ENCODE measurements at places on chromosomes 3 and 15.
A peak's percentile ranks its signal among the peaks of the same experiment; 100 is the strongest.

DNA sequence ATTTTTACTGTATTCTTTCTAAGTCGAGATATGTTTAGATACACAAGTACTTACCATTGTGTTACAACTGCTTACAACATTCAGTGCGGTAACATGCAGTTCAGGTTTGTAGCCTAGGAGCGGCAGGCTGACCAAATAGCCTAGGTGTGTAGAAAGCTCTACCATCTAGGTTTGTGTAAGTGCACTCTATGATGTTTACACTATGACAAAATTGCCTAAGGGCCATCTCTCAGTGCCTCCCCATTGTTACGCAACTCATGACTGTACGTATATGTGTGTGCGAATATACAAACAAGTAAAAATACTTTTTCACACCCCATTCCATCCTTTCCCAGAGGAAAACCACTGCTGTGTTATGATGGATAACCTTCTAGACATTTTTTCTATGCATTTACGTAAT, 44.3 kb downstream of the PXYLP1 start:
- DNase-seq: no peak

- DNase-seq: no peak
Observed at GRCh38 chr15:77527831-77528231, 104.9 kb downstream of the LINGO1 start.

- peak; percentile 73 for DNase-seq
Observed at GRCh38 chr3:53846134-53846850, at the start of the genes CHDH and IL17RB. Gene CHDH, minus strand, starts transcription at chr3:53846419. Its CDS starts 22,411 bp downstream, at chr3:53824008. Gene IL17RB, plus strand, starts transcription at chr3:53846568. Its CDS starts 21 bp downstream, at chr3:53846589.

DNA sequence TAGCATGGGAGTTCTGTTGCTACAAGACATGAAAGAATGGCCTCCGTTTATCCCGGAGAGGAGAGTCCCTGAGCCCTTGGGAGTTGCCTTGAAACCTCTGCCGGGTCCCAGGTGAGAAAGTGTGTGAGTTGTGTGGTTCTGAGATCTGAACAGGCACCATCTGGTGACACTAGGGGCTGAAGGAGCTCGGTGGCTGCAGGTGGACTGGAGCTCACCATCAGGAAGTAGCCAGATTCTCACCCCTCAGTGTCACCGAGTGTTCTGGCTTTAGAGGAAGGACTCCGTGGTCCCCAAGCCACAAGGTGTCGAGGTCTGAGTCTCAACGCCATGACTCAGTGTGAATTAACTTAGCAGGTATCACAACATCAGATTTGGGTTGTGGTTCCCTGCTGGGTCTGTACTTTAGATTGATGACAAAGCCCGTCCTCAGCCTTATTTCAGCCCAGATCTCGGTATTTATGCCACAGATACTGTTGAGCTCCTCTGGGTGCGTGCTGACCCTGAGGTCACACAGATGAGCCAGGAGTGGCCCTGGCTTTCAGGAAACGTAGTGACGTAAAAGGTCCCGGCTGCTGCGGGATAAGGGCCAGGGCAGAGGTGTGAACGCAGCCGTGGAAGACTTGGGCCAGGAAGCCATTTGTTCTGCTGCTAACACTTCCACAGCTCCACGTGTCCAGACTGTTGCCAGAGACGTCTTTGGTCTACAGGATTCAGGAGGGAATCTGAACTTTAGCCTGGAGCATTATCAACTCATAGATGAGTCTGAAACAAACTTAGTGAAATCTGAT, 54.4 kb downstream of the PGPEP1L start:
- DNase-seq: peak; percentile 66

DNA sequence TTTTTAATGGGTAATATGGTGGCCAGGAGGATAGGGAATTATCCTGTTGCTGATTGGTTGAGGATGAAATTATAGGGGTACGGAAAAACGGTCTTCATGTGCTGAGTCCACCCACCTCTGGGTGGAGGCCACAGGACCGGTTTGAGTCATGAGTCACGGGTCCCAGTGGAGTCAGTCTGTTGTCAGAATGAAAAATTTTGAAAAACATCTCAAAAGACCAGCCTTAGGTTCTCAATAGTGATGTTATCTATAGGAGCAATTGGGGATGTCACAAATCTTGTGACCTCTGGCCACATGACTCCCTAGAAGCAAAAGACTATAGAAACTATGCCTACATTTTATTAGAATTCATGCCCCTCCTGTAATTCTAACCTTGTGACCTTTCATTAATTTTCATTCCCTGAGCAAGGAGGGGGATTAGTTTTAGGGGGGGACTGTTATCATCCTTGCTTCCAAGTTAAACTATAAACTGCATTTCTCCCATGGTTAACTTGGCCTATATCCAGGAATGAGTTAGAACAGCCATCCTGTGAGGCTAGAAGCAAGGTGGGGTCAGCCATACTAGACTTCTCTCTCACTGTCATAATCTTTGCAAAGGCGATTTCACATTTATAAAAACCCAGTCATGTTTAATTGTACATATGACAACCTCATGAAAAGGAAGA, 101.2 kb downstream of the TCF12 start:
- no peak for DNase-seq

DNA sequence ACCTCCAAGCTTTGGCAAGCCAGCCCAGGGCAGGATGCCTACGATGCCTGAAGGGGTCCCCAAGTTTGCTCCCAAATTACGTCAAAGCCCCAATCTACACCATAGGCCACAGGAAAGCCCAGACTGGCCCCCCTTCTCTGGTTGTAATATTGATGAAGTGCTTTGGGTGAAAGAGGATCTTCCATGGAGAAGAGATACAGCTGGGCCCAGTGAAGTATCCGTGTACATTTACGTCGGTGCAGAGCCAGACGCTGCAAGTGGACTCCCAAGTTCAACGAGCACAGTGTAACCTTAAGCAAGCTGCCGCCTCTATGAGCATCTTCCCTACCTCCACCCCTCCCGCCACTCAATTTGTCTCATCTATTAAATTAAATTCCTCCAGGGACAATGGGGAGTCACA, 100.1 kb upstream of the TPM1 start:
- no peak for DNase-seq

- no peak for DNase-seq
Observed at GRCh38 chr3:127456471-127457093, 134.0 kb downstream of the TPRA1 start.

DNA sequence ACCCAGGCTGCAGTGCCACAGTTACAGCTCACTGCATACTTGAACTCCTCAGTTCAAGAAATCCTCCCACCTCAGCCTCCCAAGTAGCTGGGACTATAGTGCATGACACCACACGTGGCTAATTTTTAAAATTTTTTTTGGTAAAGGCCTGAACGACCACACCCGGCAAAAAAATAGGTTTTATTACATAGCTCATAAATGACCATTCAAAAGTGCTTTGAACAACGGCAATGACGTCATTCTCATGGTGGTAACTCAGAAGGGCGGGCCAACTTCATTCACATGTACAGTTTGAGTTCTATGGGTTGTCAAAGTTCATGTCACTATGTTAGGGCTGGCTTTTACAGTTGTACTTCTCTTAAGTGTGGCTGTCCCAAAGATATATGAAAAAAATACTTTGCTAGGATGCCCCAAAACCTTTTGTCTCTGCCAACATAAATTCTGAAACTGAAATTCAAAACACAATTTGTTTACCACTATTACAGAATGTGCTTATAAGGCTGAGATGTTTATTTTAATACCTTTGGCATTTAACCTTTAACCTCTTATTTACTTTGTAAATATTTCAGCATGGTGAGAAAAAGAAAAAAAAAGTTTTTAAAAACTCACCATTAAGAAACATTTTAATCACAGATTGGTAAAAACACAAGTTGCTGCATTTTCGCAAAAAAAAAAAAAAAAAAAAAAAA, 6.2 kb downstream of the MYO1E start:
- DNase-seq: no peak

DNA sequence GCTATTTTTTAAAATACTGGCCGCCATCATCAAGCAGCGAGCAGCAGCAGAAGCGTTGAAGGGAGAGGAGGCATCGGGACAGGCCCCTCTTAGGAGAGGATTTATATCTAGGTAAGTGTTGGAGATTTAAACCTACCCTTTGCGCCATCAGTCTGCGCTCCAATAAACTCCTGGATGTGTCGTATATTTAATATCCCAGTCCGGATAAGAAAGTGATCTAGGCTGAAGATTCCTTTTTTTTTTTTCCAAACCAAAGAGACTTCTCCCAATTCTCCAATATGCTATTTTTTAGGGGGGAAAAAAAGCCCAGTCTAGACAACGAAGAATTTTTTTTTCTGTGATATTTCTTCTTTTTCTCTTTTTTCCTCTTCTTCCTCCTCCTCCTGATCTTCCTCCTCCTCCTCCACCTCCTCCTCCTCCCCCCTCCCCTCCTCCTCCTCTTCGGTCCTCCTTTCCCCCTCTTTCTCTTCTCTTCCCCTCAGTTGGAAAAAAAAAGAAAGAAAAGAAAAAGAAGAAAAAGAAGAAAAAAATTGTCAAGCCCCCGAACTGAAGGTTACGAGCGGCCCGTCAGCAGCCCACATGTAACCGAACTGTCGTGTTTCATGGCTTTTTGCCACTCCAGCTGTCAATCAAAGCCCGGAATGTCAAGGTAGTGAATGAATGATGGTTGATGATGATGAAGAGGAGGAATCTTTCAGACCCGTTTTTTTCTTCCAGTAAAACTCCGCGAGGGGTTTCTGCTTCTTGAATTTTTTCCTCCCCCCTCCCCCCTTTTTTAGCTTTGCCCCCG, 835 bp downstream of the MEIS2 start:
- DNase-seq: peak; percentile 46

DNA sequence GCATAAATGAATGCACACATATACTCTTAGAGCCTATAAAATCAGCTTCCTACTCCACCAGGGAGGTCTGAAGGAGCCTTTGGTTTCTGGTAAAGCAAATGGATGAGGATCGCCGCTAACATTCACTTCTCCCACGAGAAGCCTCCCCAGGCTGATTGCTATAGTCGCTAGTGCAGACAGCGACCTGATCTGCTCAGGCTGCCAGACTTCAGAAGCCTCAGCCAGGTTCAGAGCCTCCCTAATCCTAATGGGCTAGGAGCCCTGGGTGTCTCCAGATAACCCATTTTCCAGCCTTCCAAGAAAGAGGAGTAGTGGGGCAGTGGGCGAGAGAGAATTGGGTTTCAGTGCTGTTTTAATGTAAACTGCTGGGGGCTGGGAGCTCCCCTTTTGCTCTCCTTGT, 35.4 kb downstream of the TPM1 start:
- no peak for DNase-seq

DNA sequence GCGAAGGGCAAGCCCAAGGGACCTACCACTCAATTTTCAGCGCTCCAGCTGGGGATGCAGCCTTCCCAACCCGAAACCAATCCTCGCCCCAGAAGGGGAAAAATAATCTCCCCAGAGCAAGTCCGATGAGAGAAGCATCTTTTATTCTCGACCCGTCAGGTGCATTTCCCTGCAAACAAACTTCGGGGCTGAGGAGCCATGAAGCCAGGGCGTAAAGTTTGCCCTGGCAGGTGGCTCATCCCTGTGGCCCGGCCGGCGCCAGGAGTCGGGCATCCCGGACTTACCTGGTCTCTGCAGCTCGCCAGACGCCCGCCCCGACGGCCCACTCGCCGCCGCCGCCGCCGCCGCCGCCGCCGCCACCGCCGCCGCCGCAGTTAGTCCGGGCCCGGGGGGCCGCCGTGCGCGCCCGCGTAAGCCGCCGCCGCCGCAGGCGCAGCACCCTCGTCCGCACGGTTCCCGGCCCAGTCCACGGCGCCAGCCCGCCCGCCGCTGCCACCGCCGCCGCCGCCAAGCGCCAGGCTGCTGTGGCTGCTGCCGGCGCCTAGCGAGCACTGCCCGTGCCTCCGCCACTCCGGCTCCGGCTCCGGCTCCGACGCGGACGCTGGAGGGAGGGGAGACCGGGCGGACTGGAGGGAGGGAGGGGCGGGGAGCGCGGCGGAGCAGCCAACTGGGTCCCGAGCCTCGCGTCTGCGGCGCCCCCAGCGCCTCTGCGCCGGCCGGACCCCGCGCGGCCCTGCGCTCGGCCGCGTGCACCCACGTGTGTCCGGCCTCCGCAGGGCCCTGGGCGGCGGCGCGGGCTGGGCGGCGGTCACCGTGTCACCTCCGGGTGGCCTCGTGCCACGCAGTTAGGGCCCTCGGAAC, at the start of gene CNTN3:
CNTN3 (minus strand) TSS at position 553 of the 861 bp plus-strand sequence. CDS start 93,547 bp downstream, outside the sequence.
- DNase-seq: no peak

DNA sequence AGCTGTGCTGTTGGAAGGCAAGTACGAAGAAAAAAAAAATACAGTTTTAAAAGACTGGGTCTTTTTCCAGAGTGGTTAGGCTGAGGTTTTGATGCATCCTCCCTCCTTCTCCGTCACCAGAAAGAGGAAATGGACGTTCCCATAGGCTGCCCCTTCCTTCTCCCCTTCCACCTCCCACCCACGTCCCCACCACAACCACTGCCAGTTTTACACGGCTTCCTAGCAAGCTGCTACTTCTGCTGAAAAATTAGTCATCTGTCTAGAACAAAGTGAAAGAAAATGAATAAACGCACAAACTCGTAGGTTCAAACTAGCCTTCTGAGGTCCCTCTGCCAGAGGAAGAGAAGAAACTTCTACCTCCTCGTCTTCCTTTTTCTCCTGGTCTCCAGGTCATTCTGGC, 71.6 kb upstream of the RPL35A start:
- peak; percentile 55 for DNase-seq

- no peak for DNase-seq
Observed at GRCh38 chr15:32656091-32656490, 14.6 kb downstream of the SCG5 start.

- DNase-seq: no peak
Observed at GRCh38 chr3:71514621-71515020, 68.9 kb downstream of the FOXP1 start.

- DNase-seq: peak; percentile 17
Observed at GRCh38 chr15:58369261-58369701, 62.5 kb upstream of the LIPC start.

DNA sequence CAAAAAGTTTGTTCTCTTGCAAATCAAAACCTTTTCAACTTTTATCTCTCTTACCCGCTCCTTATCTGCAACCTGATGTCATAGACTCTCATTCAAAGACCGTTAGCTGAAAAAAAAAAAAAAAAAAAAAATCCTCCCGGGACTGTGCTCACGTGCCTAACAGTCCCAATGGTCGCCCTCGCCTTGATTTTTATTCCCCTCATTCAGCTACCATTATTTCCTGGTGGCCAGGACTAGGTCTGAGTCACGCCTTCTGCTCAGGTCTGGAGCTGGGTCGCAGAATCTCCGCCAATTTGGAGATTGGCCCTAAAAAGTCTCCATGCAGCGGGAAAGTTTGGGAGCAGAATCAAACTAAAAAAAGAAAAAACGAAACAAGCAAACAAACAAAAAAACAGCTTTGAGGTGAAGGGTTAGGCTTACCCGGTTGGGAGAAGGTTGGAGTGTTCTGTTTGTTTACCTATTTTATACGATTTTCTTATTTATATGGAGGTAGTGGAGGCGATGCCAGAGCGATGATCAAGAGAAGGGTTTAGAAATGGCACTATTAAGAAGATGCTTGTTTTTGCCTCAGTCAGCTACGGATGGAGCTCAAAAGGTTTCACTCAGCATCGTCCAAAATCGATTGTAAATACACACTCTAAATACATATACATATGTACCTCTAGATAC, 51.1 kb downstream of the ZIC4 start:
- DNase-seq: no peak

- DNase-seq: no peak
Observed at GRCh38 chr3:151278230-151278629, at the start of gene P2RY14. Gene P2RY14, minus strand, starts transcription at chr3:151278542. Its CDS starts 64,226 bp downstream, at chr3:151214316.

GRCh38 chr3:27507111-27507510, 22.9 kb upstream of the SLC4A7 start:
- DNase-seq: no peak

- DNase-seq: no peak
Observed at GRCh38 chr15:92232317-92232716, 161.4 kb upstream of the ST8SIA2 start.

- peak; percentile 53 for DNase-seq
Observed at GRCh38 chr3:182713743-182714517, 79.4 kb upstream of the ATP11B start.

- no peak for DNase-seq
Observed at GRCh38 chr3:169529013-169529412, 134.5 kb downstream of the MECOM start.
